ENCODE measurements at places on chromosomes 3 and 15.

DNA sequence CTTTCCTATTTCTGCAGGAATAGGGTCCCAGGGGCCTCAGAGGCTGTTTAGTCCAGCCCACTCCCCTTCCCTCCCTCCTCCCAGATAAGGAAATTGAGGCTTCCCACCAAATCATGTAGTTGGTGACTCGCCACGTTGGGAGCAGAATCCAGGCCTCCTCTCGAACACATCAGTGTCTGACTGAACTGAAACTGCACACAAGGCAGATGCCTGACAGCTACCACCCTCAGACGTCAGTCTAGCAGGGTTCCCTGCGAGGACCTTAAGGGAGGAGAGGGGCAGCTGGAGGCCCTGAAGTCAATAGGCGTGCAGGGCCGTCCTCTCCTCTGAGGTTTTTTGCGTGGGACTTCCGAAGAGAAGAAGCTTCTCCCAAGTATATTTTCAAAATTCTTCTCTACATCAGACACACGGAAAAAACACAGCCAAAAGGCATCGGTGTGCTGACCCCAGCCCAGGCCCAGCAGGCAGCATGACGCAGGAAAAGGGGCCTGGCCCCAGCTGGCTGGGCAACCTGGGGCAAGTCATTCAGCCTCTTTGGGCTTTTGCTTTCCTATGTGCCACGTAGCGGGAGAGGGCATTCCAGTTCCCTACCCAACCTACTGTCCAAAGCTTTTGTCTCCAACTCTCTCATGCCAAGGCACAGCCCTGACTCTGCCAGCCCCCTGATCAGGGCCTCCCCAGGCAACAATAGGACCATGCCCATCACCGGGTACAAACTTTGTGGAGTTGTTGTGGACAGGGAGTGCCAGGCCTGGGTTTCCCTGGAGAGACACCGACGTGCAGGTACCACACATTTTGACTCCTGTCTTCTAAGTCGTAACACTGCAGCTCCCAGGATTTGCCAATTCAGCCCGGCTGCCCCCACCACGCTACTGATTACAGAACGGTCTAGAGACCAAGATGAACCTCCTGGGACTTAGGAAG, 283.1 kb downstream of the XXYLT1 start:
- DNase-seq: no peak

GRCh38 chr3:13178107-13178506, 104.9 kb upstream of the IQSEC1 start:
- DNase-seq: no peak

- DNase-seq: no peak
Measured at GRCh38 chr3:128197855-128198254, 44.6 kb downstream of the EEFSEC start.

- DNase-seq: no peak
Measured at GRCh38 chr3:64058566-64058965, 35.3 kb upstream of the PSMD6 start.

GRCh38 chr3:10322352-10322710, 1.4 kb upstream of the SEC13 start:
- DNase-seq: no peak

DNA sequence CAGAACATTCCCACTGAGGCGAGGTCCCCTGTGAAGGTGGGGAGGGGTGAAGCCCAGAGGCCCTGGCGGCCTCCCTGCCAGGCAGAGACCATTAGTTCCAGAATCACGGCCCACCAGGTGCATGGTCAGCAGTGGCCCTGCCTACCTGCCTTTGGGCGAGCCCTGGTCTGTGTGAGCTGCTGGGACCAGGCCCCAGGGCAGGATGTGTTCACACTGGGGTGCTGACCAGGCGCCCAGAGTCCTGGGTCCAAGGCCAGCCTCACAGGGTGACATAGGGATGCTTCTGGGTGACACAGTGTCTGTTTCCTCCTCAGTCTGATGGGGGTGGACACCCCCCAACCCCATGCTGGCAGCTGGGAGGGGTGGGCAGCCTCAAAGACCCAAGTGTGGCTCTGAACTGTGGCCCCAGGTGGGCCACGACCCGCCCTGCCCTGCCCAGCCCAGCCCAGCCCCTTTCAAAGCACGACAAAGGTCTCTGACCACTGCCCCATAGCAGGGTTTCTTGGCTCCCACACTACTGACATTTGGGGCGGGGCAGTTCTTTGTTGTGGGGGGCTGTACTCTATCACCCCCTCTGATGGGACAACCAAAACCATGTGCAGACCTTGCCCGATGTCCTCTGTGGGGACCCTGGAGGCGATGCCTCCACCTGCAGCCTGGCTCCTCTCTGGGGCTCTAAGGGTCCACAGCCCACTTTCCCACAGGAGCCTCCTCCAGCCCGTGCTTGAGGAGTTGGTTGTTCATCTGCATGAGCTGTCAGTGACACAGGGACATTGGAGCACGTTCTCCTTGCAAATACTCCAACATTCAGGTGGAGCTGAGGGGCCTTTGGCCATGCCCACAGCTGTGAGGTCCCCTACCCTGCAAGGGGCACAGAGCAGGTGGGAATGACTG, 44.8 kb upstream of the SLC41A3 start:
- DNase-seq: no peak

DNA sequence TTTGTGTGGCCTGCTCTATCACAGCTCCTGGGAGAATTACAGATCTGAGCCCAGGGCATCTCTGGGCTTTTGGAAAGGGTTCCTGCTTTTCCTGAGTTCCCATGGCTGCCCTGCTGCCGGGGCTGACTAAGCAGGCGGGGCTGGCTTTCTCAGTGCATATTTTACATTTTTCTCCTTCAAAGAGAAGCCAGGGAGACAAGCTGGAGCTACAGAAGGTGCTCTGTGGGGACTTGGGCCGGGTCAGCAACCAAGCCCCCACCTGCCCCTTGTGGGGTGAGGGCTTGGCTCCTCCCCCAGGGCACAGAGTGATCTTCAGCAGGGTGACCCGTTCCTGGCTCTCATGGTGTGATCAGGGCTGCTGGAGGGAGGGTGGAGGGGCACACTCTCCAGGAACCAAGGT, 17.4 kb downstream of the ABTB1 start:
- no peak for DNase-seq

GRCh38 chr3:14461748-14462324, 59.4 kb downstream of the SLC6A6 start:
- DNase-seq: peak; percentile 19

- no peak for DNase-seq
Measured at GRCh38 chr15:79091204-79091867, 756 bp upstream of the RASGRF1 start.

- no peak for DNase-seq
Measured at GRCh38 chr3:159635047-159635641, 353.5 kb upstream of the IL12A start.

DNA sequence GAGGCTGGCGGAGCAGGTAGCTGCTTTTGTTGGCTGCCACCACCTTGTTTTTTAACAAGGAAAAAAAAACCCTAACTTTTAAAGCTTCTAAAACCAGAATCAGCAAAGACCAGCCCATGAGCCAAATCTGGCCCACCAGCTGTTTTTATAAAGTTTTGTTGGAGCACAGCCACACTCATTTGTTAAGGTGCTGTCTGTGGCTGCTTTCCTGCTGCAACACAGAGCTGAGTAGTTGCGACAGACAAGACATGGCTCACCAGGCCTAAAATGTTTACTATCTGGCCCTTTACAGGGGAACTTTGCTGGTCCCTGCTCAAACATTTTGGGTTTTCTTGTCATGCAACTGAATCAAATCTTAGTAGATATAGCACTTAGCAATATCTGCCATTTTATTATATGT, 18.9 kb downstream of the EFCAB12 start:
- DNase-seq: no peak

- DNase-seq: no peak
Measured at GRCh38 chr3:77563012-77563411, 523.1 kb downstream of the ROBO2 start.

GRCh38 chr3:135755330-135756105, 210.0 kb upstream of the PPP2R3A start:
- DNase-seq: no peak

GRCh38 chr15:99439524-99439835, 126.3 kb upstream of the MEF2A start:
- DNase-seq: no peak

GRCh38 chr3:3080309-3080708, 29.9 kb downstream of the IL5RA start:
- DNase-seq: no peak

DNA sequence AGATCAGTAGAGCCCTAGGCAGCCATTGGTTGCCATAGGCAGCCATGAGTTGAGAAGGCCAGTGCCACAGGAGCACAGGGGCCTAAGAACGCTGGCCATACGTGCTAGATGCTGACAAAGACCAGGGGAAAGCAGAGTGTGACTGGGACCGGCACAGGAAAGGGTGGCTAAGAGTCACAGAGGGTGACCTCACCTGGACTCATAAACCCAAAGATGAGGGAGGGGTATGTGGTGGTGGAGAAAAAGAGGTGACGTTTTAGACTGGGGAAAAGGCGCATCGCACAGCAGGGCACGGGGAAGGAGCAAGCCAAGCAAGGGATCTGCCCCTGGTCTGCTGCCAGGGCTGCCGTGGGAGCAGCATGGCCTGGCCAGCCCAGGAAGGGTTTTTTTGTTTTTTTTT, 122.5 kb downstream of the VGLL4 start:
- DNase-seq: no peak

DNA sequence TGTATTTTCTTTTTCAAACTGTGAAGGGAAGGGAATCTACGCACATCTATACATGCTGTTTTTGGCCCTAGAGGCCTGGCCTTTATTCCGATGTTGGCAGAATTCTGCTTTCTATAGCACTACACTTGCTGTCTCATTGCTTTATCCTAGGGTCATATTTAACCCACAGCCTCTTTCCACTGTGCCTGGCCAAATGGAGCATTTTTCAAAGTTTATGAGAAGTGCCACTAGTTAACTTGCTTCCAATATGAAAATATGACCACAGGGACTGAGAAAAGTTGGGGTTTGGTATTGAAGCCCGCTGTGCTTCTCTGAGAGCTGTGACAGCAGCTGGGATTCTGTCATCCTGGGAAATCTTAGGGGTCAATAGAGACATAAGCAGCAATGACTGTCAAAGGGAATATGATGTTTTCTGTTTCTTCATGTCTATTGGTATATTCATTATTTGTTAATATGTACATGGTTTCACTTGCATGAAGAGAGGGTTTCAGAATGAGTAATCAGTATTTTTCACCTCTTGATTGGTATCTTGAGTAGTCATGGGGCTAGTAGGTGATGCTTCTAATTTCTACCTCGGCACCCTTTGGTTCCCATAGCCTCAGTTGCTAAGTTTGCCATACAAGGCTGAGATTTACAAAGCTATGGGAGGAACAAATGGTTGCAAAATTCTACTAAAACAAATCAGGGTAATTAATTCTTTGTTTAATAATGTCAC, 275.8 kb upstream of the RBMS3 start:
- no peak for DNase-seq

- no peak for DNase-seq
Measured at GRCh38 chr3:98026425-98027084, 8.6 kb downstream of the GABRR3 start.

DNA sequence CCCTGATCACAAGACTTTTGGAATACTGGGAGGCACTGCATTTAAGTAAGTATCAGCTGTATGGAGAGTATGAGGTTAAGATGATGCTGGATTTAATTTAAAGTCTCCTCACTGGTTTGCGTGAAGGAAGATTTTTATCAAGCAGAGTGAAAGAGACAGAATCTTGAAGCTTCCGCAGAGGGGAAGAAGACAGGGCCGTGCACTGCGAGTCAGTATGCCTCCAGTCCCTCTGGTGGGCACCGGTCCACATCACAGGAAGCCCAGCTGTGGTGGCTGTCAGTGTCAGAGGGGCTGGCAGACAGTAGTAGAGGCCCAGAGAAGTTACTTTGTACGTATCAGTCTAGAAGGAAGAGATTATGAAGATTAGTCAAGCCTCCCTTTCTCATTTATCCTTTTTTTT, 379.0 kb upstream of the TPRG1 start:
- no peak for DNase-seq
